ENCODE measurements at places on chromosomes 5 and 9.

GRCh38 chr5:107043665-107044064, 627.1 kb downstream of the EFNA5 start:
- no peak for DNase-seq

DNA sequence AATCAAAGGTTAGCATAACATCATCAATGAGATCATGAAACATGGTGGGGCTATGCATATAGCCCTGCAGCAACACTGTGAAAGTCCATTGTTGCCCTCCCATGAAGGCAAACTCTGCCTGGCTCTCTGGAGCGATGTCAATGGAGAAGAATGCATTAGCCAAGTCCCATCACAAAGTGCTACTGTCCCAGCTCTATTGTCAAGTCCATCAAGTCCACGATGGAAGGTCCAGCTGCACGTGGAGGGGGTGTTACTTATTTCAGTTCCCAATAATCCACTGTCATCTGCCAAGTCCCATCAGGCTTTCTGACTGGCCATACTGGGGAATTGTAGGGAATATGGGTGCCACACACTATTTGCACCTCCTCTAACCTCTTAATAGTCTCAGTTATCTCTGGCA, 10.8 kb downstream of the DMAC1 start:
- no peak for DNase-seq

DNA sequence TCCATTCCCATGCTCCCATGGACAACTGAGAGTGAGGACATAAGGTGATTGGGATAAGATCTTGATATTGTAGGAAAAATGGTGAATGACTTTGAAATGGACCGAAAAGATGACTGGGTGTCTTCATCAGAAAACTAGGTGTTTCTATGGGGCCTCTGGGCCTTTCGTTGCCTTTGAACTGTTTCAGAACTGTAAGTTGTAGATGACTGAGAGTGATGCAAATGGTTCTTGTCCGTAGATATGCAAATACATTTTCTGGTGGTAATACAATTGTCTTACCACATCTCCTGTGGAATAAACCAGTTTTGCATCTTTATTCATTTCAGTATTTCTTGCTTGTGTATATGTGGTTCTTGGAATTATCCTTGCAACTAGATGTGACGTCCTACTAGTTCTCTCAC, 16.0 kb upstream of the TEX48 start:
- DNase-seq: no peak

- no peak for DNase-seq
These were observed 113.8 kb downstream of the COL5A1 start for GRCh38 chr9:134755221-134755907.
